ENCODE measurements at places on chromosomes 4 and X.

DNA sequence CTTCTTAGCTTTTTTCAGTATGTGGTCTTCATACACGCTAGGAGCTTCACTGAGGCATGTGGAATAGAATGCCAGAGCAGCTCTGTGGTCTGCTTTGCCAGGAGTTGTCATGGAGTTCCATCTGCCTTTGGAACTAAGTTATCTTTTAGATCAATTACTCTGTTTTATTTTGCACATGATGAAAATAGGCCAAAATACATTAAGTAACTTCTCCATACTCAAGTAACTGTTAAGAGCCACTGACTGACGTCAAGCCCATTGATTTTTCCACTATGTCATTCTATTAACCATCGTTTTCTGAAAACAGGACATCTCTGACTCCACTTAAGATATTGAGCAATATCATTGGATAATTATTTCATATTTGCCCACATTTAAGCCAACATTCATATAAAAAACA, 415.1 kb upstream of the MAD2L1 start:
- peaks cover 3% of the 10 kb centered on the region for H3K27me3 ChIP-seq
- H3K4me3 ChIP-seq, result no peak overlapping the region
- H3K27ac ChIP-seq, result no peak overlapping the region
- no peaks in the 10 kb centered on the region for H3K4me1 ChIP-seq
- no peaks in the 10 kb centered on the region for H3K36me3 ChIP-seq
- no peak for DNase-seq

- peaks cover 3% of the 10 kb centered on the region for H3K4me1 ChIP-seq
- H3K36me3 ChIP-seq, result no peaks in the 10 kb centered on the region
- DNase-seq, result no peak
- no peak overlapping the region for H3K27ac ChIP-seq
Measured at GRCh38 chrX:2516623-2517022, 15.8 kb upstream of the DHRSX start.

GRCh38 chrX:17994429-17994828, 133.3 kb upstream of the RAI2 start:
- no peak overlapping the region for H3K4me3 ChIP-seq
- H3K27me3 ChIP-seq, result no peaks in the 10 kb centered on the region
- no peaks in the 10 kb centered on the region for H3K36me3 ChIP-seq

DNA sequence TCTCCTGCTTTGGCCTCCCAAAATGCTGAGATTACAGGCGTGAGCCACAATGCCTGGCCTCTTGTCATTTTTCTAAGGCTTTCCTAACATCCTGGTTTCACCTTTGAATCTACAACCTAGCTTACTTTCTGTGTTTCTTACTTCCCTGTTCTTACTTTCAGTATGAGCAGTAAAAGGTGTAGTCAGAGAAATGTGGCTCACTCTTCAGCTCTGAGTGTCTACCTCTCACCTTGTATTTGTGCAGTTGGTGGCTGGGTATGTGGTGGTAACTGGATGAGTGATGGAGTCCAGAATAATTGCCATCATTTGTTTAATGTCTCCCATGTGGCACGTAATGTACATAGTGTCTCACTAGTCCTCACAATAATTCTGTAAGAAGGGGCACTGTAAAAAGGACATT, 19.1 kb upstream of the CXCL11 start:
- peaks cover 23% of the 10 kb centered on the region for H3K27me3 ChIP-seq
- H3K27ac ChIP-seq, result no peak overlapping the region
- peaks cover 44% of the 10 kb centered on the region for H3K4me1 ChIP-seq

- peaks cover 25% of the 10 kb centered on the region for H3K27me3 ChIP-seq
- DNase-seq, result no peak
- no peak overlapping the region for H3K27ac ChIP-seq
- peaks cover 19% of the 10 kb centered on the region for H3K4me1 ChIP-seq
- H3K4me3 ChIP-seq, result no peak overlapping the region
Measured at GRCh38 chr4:23887989-23888388, 1.9 kb downstream of the PPARGC1A start.

DNA sequence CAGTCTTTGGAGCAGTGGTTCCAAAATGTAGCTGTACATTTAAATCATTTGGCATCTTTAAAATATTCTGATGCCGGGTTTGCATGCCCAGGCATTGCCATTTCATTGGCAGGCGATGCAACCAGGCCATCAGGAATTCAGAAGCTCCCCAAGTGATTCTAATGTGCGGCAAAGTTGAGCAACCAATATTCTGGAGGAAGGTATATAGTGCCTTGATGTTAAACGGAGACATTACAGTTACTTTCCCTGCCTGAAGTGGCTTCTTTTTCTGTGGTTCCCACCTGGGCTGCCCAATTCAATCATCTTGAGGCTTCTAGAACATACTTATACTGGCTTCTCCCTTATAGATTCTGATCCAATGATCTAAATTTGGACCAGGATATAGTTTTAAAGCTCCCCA, 68.7 kb upstream of the PGM2 start:
- no peak for DNase-seq
- H3K27ac ChIP-seq, result no peak overlapping the region
- H3K4me3 ChIP-seq, result no peak overlapping the region
- H3K4me1 ChIP-seq, result peaks cover 20% of the 10 kb centered on the region
- no peaks in the 10 kb centered on the region for H3K27me3 ChIP-seq

DNA sequence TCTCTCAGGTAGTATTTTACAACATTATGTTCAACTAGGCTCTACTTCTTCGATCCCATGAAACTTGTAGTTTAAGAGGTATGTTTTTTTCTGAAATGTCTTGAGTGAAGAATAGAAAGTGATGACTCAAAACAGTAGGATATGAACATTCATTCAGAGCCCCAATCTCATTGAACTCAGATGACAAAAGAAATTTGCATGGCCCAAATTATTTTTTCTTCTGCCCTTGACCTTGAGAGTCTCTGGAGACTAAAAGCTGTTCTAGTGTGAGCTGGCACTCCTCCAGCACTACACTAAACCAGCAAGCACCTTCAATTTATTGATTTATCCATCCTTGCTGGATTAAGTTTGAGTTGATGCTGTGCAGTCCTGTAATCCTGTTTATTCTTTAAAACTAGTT, 4.0 kb downstream of the DCLK2 start:
- peak; percentile 31 for DNase-seq
- no peaks in the 10 kb centered on the region for H3K36me3 ChIP-seq
- H3K27me3 ChIP-seq, result peaks cover 30% of the 10 kb centered on the region
- H3K4me1 ChIP-seq, result peaks cover 3% of the 10 kb centered on the region
- H3K4me3 ChIP-seq, result no peak overlapping the region

DNA sequence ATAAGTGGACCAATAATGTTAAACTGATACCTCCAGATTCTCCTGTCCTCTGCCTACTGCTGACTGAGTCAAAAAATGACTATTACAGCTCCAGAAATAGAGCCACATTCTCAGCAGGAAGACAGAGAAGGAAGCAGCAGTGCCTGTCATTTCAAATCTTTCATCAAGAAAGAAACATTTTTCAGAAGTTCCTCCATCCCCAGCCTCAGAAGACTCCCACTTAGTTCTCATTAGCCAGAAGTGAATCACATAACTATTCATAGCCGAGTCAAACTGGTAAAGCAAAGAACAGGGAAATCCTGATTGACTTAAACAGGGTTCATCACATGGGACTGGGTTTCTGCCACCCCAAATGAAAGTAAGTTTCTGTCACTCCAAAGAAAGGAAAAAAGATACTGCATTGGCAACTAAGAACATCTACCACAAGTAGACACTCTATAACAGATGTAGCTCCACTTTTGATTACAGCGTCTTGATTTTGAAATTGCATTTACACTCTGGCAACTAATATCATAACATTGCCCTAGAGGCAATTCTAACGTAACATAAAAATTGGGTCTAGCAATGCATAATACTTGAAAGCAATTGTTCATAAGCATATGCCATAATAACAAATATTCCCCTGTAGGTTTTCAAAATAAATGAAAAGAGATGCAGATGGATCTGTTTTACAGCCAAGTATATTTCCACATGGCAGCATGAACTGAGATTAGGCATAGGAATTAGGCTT, 599.8 kb downstream of the GALNTL6 start:
- H3K4me3 ChIP-seq, result no peak overlapping the region
- H3K36me3 ChIP-seq, result no peaks in the 10 kb centered on the region
- no peak for DNase-seq
- H3K27ac ChIP-seq, result no peak overlapping the region
- H3K27me3 ChIP-seq, result no peaks in the 10 kb centered on the region

DNA sequence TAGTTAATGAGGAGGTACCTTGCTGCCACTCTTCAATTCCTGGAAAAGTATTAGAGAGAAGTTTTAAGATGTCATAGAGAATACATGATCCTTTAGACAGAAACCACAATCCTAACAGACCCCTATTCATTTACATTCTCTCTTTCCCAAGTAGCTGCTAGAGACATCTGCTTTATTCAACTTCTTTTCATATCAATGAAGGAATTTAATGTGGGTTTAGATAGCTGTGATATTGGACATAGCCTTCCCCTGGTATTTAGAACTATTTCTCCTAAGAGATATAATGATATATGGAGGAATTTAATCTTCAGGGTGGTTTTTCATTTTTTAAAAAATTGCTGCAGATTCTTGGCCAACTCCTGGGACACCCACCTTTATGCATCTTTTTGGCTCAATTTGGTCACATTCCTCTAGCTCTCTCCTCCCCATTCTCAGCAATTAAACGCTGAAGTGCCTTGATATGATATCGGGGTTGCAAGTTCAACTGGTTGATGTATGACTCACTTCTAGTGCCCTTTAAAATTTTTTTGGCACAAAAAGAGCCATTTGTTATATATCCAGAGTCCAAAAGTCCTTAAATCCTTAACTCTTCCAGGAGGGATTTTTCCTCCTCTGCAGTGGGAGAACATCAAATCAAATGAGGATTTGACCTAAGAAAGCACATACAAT, 57.6 kb downstream of the DOCK11 start:
- DNase-seq, result no peak
- peak overlapping the region; percentile 31 for H3K27ac ChIP-seq
- peaks cover 35% of the 10 kb centered on the region for H3K4me1 ChIP-seq
- H3K27me3 ChIP-seq, result no peaks in the 10 kb centered on the region
- no peak overlapping the region for H3K4me3 ChIP-seq

DNA sequence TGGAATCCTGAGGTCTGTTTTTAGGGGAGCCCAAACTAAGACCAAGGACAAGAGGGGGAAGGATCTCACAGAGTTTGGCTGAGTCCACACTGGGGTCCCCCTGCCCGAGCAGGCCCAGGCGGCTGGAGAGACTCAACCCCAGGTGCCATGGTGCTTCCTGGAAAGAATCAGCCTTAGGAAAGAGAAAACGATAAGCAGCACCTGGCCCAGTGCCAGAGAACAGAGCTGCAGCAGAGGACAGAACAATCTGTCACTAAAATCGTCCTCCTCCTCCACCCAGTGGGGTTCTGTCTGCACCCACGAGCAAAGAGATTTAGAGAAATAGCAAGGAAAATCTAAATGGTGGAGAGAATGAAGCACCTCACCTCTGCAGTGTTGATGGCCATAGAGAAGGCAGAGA, 470.5 kb downstream of the BCOR start:
- peak; percentile 20 for DNase-seq
- H3K4me3 ChIP-seq, result no peak overlapping the region
- no peak overlapping the region for H3K27ac ChIP-seq
- no peaks in the 10 kb centered on the region for H3K36me3 ChIP-seq
- H3K27me3 ChIP-seq, result no peaks in the 10 kb centered on the region
- peaks cover 28% of the 10 kb centered on the region for H3K4me1 ChIP-seq

GRCh38 chr4:9971711-9972110, 49.6 kb downstream of the SLC2A9 start:
- DNase-seq, result no peak
- no peak overlapping the region for H3K27ac ChIP-seq
- H3K4me1 ChIP-seq, result peaks cover 5% of the 10 kb centered on the region
- H3K4me3 ChIP-seq, result no peak overlapping the region

DNA sequence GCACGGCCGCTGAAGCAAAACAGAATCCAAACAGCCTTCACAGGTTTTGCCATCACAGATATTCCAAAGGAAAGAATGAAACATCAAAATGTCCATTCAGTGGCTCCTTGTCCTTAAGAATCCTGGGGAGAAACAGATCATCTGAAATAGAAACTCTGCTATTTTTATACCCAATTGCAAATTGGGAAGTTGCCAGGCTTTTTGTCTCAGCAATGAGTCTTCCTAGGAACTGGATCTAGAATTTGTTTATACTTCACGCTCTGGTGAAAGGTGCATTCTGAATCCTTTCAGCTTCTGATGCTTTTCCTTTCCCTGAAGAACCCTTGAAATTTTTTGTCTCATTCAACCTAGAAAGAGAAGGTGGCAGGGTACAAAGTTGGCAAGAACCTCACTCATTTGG, 218.9 kb downstream of the FBXW7 start:
- no peaks in the 10 kb centered on the region for H3K4me1 ChIP-seq
- no peak overlapping the region for H3K27ac ChIP-seq

DNA sequence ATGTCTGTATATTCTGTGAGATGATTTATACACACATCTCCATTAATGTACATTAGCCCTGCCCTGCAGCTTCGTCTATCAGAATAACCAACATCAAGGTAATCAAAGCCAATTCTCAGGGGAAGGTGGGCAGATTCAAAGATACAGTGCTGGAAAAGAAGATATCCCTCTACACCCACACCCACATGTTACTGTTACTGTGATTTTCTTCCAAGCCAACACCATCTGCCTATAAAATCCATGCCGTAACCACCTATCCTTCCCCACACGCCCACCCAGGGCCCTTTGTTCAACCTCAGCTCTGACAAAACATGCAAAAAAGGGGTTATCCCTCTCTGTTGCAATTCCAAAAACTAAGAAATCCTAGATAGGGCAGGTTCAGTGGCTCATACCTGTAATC, 20.0 kb downstream of the OPHN1 start:
- no peak overlapping the region for H3K4me3 ChIP-seq
- no peaks in the 10 kb centered on the region for H3K4me1 ChIP-seq
- H3K27me3 ChIP-seq, result no peaks in the 10 kb centered on the region
- no peak overlapping the region for H3K27ac ChIP-seq

DNA sequence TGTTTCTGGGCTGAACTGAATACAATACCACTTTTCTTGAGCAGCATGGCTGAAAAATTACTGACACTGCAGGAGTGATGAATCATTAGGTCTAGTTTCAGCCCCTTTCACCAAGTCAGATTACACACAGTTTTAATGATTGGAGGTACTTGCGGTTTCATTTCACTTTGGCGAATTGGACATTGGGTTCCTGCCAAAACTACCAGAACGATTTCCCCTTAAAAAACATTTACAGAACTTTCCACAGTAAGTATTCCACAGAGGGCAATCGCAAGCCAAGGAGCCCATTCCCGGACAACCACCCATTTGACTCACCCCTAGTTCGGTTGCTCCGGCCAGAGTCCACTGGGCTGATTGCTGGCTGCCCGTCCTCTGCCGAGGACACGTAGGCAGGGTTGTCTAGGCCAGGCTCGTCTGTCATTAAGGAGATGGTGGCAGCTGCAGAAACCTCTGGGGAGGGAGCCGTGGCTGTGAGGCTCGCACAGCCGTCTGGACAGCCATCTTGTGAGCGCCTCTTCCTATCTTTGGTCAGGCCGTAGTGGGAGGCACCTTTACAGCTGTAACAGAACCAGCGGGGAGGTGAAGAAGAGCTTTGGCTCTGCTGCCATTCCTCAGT, 83.5 kb downstream of the LNX1 start:
- no peak overlapping the region for H3K27ac ChIP-seq
- no peak overlapping the region for H3K4me3 ChIP-seq
- H3K4me1 ChIP-seq, result no peaks in the 10 kb centered on the region
